ENCODE measurements at places on chromosomes 4 and X. TPM values are rescaled to one million over a fixed set of nuclear protein-coding genes. Genes with fewer than 3 reads are reported as not detected.

COL4A6 gene
- 143 TPM for total RNA-seq

SH3D19 gene
- total RNA-seq, result 186 TPM

GRCh38 chr4:137000432-137000831, 531.9 kb downstream of the PCDH18 start:
- no peak for DNase-seq
- H3K27me3 ChIP-seq, result no peaks in the 10 kb centered on the region
- H3K4me1 ChIP-seq, result no peaks in the 10 kb centered on the region
- no peaks in the 10 kb centered on the region for H3K36me3 ChIP-seq

GRCh38 chrX:25531096-25531495, 515.3 kb upstream of the ARX start:
- no peak overlapping the region for H3K4me3 ChIP-seq
- no peak overlapping the region for H3K27ac ChIP-seq
- no peaks in the 10 kb centered on the region for H3K4me1 ChIP-seq
- no peaks in the 10 kb centered on the region for H3K36me3 ChIP-seq

DNA sequence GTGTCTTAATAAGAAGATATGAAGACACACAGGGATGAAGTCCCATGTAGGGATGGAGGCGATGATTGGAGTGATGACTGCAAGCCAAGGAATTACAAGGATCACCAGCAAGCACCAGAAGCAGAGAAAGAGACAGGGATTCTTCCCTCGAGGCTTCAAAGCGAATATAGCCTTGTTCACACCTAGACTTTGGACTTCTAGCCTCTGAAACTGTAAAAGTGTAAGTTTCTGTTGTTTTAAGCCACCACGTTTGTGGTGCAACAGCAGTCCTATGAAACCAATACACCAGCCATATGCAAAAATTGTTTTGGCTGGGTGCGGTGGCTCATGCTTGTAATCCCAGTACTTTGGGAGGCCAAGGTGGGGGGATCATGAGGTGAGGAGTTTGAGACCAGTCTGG, 9.8 kb upstream of the PDS5A start:
- no peak overlapping the region for H3K27ac ChIP-seq
- no peak for DNase-seq
- H3K27me3 ChIP-seq, result no peaks in the 10 kb centered on the region
- no peaks in the 10 kb centered on the region for H3K36me3 ChIP-seq
- no peak overlapping the region for H3K4me3 ChIP-seq

- H3K27me3 ChIP-seq, result no peaks in the 10 kb centered on the region
- H3K4me3 ChIP-seq, result no peak overlapping the region
- DNase-seq, result peak; percentile 87
- H3K27ac ChIP-seq, result no peak overlapping the region
- no peaks in the 10 kb centered on the region for H3K36me3 ChIP-seq
- no peaks in the 10 kb centered on the region for H3K4me1 ChIP-seq
Measured at GRCh38 chr4:80387390-80388283, 52.1 kb downstream of the CFAP299 start.

GRCh38 chrX:93932471-93933220, 258.6 kb downstream of the FAM133A start:
- no peak overlapping the region for H3K4me3 ChIP-seq
- no peaks in the 10 kb centered on the region for H3K4me1 ChIP-seq
- H3K36me3 ChIP-seq, result no peaks in the 10 kb centered on the region
- no peak for DNase-seq
- H3K27me3 ChIP-seq, result no peaks in the 10 kb centered on the region

DNA sequence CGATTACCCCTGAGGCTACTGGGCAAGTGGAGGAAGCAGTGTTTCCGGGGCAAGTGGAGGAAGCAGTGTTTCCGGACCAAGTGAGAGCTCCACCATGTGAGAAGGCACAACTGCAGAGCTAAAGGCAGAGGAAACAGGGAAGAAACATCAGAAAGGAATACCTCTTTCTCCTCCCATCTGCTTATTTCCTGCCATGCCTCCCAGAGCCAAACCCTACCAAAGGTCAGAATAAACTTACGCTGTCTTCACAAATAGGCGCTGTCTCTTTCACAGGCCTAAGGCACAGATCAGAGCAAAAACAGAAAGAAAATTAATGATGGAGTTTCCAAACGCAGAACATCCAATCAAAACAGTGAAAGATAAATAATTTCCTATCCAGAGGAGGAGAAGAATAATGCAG, 153.0 kb downstream of the ATOH1 start:
- no peaks in the 10 kb centered on the region for H3K4me1 ChIP-seq
- no peak overlapping the region for H3K27ac ChIP-seq
- no peaks in the 10 kb centered on the region for H3K36me3 ChIP-seq

Data from esophagus muscularis mucosa (tissue), 4 donors.